ENCODE measurements at places on chromosomes 6 and 20. TPM values are rescaled to one million over a fixed set of nuclear protein-coding genes. Genes with fewer than 3 reads are reported as not detected.

PACRG gene
- 0.44 TPM for polyA plus RNA-seq

DEF6 gene
- 25.2 TPM for polyA plus RNA-seq

PPP1R14C gene
- 7.8 TPM for polyA plus RNA-seq

SUMO4 gene
- 0.24 TPM for polyA plus RNA-seq

PLN gene
- 15.2 TPM for polyA plus RNA-seq

DEFB124 gene
- not detected for polyA plus RNA-seq

Measured in esophagus (tissue), 2 donors.